Stimulated activated memory B cell treated with anti-CD40 and anti-IgM and Interleukin-4, amounts not matched to agents 10 μg/mL and 1 μg/mL and 100 μg/mL, for 72 hours (primary cell): ENCODE measurements at places on chromosomes 6 and 20.

DNA sequence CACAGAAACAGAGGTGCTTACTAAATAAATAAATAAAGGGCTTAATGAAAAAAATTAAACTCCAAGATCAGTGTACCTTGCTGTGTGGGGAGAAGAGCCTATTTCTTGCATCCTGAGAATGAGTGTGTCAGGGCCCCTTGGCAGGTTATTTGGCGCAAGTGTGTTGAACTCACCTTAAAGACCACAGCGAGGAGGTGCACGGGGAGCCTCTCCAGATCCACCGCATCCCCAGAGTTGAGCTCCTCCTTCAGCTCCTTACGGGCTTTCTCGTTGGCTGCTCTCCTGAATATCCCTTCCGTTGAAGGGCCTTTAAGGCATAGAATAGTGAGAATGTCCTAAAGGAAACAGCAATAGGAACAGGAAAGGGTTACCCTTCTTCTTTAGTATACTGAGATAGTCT, 3.6 kb downstream of the TAGAP start:
- no peak for ATAC-seq

DNA sequence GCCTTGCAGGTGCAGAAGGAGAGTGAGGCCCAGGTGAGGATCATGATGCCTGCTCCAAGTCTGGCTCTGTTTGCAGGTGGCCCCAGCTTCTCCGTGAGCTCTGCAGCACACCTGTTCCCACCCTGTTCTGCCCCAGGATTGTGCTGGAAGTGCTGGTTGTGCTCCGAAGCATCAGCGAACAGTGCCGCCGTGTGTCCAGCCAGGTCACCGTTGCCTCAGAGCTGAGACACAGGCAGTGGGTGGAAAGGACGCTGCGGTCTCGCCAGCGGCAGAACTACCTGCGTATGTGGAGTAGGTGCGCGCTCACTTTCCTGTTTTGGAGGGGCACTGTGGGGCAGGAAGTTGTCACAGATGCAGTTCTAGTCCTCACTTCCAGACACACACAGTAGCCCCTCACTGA, 25.0 kb downstream of the ERMARD start:
- no peak for ATAC-seq

GRCh38 chr6:156934069-156934460, 156.9 kb downstream of the ARID1B start:
- no peak for ATAC-seq

DNA sequence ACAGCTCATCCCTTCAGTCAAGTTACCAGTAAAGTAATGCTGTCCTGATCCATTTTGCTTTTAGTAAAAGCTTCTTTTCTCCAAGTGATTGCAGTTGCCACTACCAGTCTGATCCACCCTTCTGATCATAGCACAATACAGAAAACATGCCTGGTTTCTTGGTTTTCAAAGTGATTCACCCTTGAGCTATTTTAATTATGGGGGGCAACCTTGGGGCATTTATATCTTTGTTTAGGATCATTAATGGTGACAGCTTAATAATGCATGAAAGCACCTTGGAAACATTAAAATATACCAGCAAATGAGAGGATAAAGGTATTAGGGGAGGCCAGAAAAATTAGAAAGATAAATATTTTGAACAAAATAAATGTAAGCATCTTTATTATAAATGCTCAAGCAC, 38.4 kb downstream of the LRRC1 start:
- no peak for ATAC-seq

DNA sequence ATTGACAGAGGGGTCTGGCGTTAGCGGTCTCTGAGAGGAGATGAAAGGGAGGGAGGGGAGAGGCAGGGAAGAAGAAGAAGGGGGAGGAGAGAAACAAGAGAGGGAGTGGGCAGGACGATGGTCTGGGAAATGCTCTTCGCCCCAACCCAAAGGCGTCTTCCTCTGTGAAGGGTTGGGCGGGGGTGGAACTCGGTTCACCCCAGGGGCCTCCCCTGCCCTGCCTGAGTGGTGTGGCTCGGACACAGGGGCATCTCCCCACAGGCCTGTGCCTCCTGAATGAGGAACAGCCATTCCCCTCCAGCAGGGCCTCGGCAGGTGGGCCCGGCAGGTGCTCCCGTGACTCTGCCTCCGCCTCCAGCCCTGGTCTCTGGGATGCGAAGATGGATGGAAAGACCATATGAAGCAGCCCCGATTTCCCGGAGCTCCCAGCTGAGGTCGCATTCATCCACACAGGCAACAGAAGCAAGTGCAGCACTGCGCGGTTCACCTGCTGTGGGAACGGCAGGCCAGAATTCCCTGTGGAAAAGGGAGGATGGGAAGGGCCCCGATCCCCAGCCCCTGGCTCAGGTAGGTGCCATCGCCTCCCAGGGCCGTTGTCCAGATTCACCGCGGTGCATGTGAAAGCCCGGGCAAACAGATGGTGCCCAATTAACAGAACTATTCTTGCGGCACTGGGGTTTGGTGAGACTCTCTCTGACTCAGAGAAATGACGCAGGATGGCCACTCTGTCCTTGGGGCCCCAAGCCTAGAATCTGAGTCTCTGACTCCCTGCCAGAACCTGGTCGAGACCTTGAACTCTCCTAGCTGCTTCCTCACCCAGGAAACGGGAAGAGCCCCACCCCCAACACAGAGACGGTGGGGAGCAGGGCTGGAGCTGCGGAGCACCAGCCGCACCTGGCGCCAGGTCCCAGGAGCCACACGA, 29.4 kb upstream of the RPS6KA2 start:
- ATAC-seq = peak; percentile 63

- peak; percentile 39 for ATAC-seq
Measured at GRCh38 chr6:140043762-140044378, 669.4 kb upstream of the CITED2 start.

DNA sequence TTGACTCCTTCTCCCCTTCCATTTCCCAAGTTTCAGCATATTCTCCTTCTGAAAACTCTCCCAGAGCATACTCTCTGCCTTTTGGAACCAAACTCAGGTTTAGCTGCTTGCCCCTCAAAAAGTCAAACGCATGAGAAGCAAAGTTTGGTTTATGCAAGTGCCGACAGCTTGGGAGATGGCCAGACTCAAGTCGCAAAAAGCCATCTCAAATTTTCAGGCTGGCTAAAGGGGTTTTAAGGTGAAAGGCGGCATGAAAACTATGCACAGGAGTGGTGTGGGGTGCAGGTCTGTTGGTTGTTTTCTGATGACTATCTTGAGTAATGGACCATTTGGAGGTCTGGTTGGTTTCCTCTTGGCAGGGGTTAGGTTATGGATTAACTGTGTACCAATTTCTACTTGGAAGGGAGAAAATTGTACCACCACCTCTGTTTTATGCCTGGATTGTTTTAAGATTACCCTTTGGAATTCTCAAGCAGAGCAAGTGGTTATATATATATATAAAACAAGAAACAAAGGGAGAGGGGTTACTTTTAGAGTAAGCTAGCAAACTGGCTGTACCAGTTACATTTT, 52.4 kb upstream of the SCGN start:
- ATAC-seq = no peak

DNA sequence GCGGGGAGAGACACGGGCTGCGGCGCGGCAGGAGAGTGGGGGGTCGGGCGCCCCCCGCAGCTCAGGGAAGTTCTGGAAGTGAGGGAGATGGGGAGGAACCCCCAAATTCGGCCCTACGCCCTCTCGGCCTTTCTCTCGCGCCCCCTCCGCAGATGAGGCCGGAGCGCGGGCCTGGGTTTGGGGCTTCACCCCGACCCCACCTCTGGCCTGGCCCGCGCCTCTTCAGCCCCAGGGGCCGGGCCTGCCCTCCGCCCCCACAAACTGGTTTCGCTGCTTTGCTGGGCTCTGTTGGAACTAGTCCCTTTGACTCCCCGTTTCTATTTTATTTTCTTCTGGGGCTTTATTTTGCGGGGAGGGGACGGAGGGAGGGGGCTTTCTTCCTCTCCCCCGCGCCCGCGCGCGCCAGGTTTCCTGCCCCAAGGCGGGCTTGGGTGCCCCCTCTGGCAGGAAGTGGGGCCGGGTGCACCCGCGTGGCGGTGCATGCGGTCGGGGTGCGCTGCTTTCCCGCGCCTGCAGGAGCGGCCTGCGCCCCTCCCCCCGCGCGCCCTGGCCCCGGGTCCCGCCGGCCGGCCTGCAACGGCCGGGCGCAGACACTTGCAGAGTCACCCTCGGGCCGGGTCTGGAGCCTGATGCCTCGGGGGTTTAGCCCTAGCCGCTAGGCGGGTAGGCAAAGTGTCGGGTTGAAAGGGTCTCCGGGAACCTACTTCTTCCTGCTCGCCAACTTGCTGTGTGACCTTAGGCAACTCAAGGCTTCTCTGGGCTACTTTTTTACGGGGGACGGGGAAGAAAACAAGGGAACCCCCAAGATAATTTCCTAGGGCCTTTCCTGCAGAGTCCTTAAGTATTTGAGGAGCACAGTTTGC, 1.3 kb downstream of the HMGA1 start:
- peak; percentile 6 for ATAC-seq

- no peak for ATAC-seq
Measured at GRCh38 chr6:52620906-52621190, 44.0 kb upstream of the TRAM2 start.

- ATAC-seq = no peak
Measured at GRCh38 chr20:51401496-51401895, 141.0 kb downstream of the NFATC2 start.
